ENCODE measurements at places on chromosomes 16 and 17. TPM values are rescaled to one million over a fixed set of nuclear protein-coding genes. Genes with fewer than 3 reads are reported as not detected.

DNA sequence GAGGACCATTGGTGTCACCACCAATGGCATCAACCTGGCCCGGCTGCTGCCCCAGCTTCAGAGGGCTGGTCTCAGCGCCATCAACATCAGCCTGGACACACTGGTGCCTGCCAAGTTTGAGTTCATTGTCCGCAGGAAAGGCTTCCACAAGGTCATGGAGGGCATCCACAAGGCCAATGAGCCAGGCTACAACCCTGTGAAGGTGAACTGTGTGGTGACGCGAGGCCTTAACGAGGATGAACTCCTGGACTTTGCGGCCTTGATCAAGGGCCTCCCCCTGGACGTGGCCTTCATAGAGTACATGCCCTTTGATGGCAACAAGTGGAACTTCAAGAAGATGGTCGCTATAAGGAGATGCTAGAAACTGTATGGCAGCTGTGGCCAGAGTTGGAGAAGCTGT, 111.9 kb upstream of the SIAH1 start:
- H3K27ac ChIP-seq: no peak overlapping the region
- no peaks in the 10 kb centered on the region for H3K36me3 ChIP-seq
- H3K4me1 ChIP-seq: no peaks in the 10 kb centered on the region

GRCh38 chr17:42200706-42201457, 6.6 kb upstream of the GHDC start:
- peak; percentile 71 for DNase-seq
- no peaks in the 10 kb centered on the region for H3K36me3 ChIP-seq
- no peaks in the 10 kb centered on the region for H3K27me3 ChIP-seq

DNA sequence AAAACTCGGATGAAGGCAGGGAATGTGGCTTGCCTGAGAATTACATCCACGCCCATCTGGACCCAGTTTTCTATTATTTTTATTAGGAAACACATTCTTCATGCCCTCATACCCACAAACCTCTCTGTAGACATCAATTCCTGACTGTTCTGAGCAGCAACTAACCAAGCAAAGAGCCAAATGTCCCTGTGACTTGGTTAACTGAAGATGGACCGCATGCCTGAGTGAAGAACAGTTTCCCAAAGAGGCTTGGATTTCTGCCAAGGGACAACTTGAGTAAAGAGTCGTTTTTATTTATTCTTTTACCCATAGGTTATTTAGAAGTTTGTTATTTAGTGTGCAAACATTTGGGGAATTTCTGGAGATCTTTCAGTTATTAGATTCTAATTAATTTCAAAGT, 259.8 kb downstream of the GRIN2A start:
- no peak overlapping the region for H3K27ac ChIP-seq
- H3K36me3 ChIP-seq: no peaks in the 10 kb centered on the region
- H3K27me3 ChIP-seq: no peaks in the 10 kb centered on the region
- no peak for DNase-seq
- H3K4me1 ChIP-seq: no peaks in the 10 kb centered on the region

- no peaks in the 10 kb centered on the region for H3K36me3 ChIP-seq
- no peak overlapping the region for H3K4me3 ChIP-seq
- DNase-seq: no peak
- no peaks in the 10 kb centered on the region for H3K4me1 ChIP-seq
These were observed 174.1 kb downstream of the ZFHX3 start for GRCh38 chr16:72873853-72874252.

DNA sequence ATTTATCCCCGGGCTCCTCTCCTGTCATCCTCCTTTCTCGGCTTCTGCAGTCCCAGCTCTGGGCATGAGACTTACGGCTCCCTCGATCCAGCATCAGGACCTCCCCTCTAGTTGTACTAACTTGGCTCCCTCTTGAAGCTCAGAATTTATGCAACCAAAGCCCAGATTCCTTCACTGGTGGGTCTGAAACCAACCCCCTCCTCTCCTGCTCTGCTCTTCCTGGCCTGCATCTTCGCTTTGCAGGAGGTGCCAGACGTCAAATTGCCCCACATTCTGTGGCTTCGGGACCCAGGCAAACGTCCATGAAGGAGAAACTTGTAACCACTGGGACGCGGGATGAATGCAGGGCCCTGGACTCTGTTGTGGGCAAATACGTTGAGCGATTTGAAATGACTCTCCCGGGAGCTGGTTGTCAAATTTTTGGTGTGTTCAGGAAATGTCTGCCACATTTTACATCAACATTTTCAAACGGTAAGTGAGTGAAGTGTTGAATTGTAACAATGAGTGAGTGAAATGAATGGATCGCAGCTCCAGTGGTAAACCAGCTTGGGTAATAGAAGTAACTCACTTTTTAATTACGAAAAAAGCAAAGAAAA, 29.3 kb upstream of the ELAC2 start:
- H3K4me3 ChIP-seq: no peak overlapping the region
- no peak for DNase-seq
- no peak overlapping the region for H3K27ac ChIP-seq
- H3K27me3 ChIP-seq: no peaks in the 10 kb centered on the region
- H3K4me1 ChIP-seq: no peaks in the 10 kb centered on the region

GRCh38 chr16:55810451-55810961, 22.4 kb downstream of the CES1 start:
- H3K27ac ChIP-seq: no peak overlapping the region
- no peaks in the 10 kb centered on the region for H3K36me3 ChIP-seq
- no peak overlapping the region for H3K4me3 ChIP-seq
- no peaks in the 10 kb centered on the region for H3K4me1 ChIP-seq
- no peak for DNase-seq

GRCh38 chr16:17759451-17760390, 289.0 kb upstream of the XYLT1 start:
- H3K36me3 ChIP-seq: no peaks in the 10 kb centered on the region
- H3K27ac ChIP-seq: no peak overlapping the region

- peaks cover 66% of the 10 kb centered on the region for H3K36me3 ChIP-seq
- no peaks in the 10 kb centered on the region for H3K27me3 ChIP-seq
- no peaks in the 10 kb centered on the region for H3K4me1 ChIP-seq
- no peak overlapping the region for H3K27ac ChIP-seq
- no peak overlapping the region for H3K4me3 ChIP-seq
These were observed 64.9 kb downstream of the ARHGAP17 start for GRCh38 chr16:24950275-24950674.

DNA sequence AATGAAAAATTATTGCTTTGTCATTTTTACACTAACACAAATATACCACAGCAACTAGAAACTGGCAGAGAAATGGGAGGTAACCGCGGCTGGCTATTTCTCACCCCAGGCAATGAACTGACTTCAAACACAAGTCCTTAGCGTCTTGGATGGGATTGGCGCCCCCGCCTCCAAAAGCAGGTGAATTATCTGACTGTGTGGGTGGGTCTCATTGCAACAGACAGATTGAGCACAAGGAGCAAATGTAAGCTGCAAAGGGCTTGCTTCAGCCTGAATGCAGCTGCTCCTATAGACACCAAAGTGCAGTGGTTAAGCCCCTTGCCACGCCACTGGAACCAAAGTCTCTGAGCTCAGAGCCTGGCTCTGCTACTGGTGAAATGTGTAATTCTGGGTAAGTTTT, 225.0 kb downstream of the XYLT1 start:
- no peak overlapping the region for H3K27ac ChIP-seq
- H3K36me3 ChIP-seq: no peaks in the 10 kb centered on the region
- DNase-seq: no peak
- H3K4me1 ChIP-seq: no peaks in the 10 kb centered on the region
- no peak overlapping the region for H3K4me3 ChIP-seq
- H3K27me3 ChIP-seq: no peaks in the 10 kb centered on the region

- H3K36me3 ChIP-seq: no peaks in the 10 kb centered on the region
- H3K4me3 ChIP-seq: no peak overlapping the region
- no peak for DNase-seq
- H3K27me3 ChIP-seq: no peaks in the 10 kb centered on the region
- no peak overlapping the region for H3K27ac ChIP-seq
These were observed 27.7 kb downstream of the PCTP start for GRCh38 chr17:55778389-55779118.

DNA sequence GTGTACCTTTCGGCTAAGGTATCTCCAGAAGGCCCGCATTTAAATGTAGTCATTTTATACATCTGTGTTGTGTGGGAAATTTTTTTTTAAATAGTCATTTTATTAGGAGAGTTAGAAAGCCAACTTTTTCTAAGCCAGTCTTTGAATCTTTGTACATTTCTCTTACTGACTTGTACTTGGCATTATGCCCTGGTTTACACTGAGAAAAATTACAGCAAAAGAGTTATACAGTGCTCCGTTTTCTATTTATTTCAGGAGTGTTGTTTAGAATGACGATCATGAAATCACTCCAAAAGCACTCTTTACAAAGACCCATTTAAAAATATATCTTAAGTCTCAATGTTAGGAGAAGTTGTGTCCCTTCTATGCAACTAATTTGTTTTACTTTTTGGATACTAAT, 91.8 kb downstream of the CYB561 start:
- no peak for DNase-seq
- H3K4me1 ChIP-seq: peaks cover 18% of the 10 kb centered on the region
- no peak overlapping the region for H3K4me3 ChIP-seq
- no peaks in the 10 kb centered on the region for H3K27me3 ChIP-seq
- no peak overlapping the region for H3K27ac ChIP-seq
- H3K36me3 ChIP-seq: no peaks in the 10 kb centered on the region

GRCh38 chr17:2802574-2802973, 6.3 kb downstream of the RAP1GAP2 start:
- no peaks in the 10 kb centered on the region for H3K27me3 ChIP-seq
- no peaks in the 10 kb centered on the region for H3K36me3 ChIP-seq
- H3K4me1 ChIP-seq: no peaks in the 10 kb centered on the region
- no peak overlapping the region for H3K4me3 ChIP-seq
- no peak for DNase-seq

DNA sequence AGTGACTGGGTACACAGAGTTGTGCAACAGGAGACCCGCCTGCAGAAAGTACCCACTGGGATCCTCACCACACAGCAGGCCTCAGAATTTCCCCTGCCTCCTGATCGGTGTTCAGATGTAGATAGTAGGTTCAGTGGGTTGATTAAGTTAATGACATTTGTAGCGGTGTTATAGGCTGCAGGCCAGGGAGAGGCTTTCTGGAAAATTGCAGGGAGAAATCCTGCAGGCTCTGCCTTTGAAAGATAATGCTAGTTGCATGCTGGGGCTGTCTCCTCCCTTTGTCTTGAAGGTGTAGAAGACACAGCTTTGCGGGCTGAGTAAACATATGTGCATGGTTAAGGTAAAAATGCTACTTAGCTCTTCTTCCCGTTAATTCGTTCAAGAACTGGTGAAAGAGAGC, 406.3 kb upstream of the RBFOX1 start:
- H3K27me3 ChIP-seq: no peaks in the 10 kb centered on the region
- H3K4me1 ChIP-seq: no peaks in the 10 kb centered on the region
- no peak overlapping the region for H3K4me3 ChIP-seq
- DNase-seq: no peak
- H3K27ac ChIP-seq: no peak overlapping the region

- H3K27me3 ChIP-seq: no peaks in the 10 kb centered on the region
- peaks cover 4% of the 10 kb centered on the region for H3K4me1 ChIP-seq
- no peaks in the 10 kb centered on the region for H3K36me3 ChIP-seq
These were observed at the start of gene HS3ST6 for GRCh38 chr16:1918351-1919326. TSS of gene HS3ST6 (minus strand) at chr16:1918415. CDS start at chr16:1918323, 92 bp downstream.

- H3K27ac ChIP-seq: peak overlapping the region; percentile 74
- H3K27me3 ChIP-seq: no peaks in the 10 kb centered on the region
- peaks cover 4% of the 10 kb centered on the region for H3K4me1 ChIP-seq
- H3K4me3 ChIP-seq: peak overlapping the region; percentile 75
- no peaks in the 10 kb centered on the region for H3K36me3 ChIP-seq
These were observed 488 bp downstream of the C17orf113 start for GRCh38 chr17:42049834-42050392.

DNA sequence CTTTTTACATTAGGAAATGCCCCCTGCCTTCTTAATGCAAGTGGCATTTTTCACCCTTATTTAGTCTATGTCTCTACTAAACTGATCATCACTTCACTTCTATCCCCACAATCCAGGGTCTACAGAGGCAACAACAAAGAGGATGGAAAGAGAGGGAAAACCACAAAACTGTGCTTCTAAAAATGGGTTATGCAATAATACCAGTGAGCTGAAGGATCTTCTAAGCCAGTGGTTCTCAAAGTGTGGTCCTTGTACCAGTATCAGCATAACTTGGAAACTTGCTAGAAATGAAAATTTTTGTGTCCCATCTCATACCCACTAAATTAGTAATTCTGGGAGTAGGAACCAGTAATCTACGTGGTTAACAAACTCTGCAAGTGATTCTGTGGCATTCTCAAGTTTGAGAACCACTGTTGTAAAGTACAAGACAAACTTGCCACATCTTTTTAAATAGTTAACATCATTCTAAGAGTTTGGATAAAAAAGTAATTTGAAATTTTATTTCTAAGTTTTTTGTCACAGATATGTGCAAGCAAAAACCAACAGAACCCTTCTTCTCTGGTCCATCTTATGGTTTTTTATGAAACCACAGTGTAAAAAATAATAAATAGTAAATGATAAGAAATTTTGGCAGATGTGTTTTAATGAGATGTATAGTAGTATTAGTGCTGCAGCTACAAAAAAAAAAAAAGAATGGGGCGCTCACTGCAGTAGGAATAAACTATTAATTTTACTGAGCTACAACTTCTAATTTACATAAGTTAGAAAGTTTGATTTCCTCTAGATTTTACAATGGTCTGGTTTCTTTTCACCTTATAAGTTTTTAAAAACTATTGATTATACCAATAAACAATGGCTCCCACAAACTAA, 16.2 kb downstream of the CDC27 start:
- H3K27ac ChIP-seq: no peak overlapping the region
- H3K4me3 ChIP-seq: no peak overlapping the region
- H3K36me3 ChIP-seq: no peaks in the 10 kb centered on the region
- no peaks in the 10 kb centered on the region for H3K4me1 ChIP-seq
- no peaks in the 10 kb centered on the region for H3K27me3 ChIP-seq

DNA sequence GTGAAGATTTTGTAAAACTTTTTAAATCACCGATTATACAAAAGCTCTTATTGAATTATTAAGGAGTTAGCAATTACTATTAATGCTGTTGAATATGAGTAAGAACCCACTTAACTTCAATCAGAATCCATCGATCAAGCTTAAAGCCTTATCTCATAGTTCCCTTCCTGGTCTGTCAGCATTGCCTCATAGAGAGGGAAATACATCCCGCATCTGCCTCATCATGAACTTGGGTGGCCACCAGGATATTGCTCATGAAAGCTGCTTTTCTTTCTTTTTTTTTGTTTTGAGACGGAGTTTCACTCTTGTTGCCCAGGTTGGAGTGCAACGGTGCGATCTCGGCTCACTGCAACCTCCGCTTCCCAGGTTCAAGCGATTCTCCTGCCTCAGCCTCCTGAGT, 66.7 kb downstream of the PIGL start:
- H3K4me1 ChIP-seq: no peaks in the 10 kb centered on the region
- H3K27me3 ChIP-seq: no peaks in the 10 kb centered on the region
- H3K4me3 ChIP-seq: no peak overlapping the region

MAP2K3 gene
- total RNA-seq: 17.8 TPM

SLC35G6 gene
- total RNA-seq: not detected

HID1 gene
- total RNA-seq: 110 TPM

TP53TG3B gene
- not detected for total RNA-seq

GRAPL gene
- total RNA-seq: not detected

KRTAP16-1 gene
- total RNA-seq: not detected

ESRP2 gene
- total RNA-seq: 41.9 TPM

RHBDL1 gene
- total RNA-seq: 0.57 TPM

CMTM2 gene
- 0.84 TPM for total RNA-seq

TPSAB1 gene
- total RNA-seq: 1.4 TPM

NACA2 gene
- not detected for total RNA-seq

TM4SF5 gene
- 0.51 TPM for total RNA-seq

EVI2A gene
- total RNA-seq: 0.20 TPM
